ENCODE measurements at places on chromosomes 2 and 18.

- DNase-seq = no peak
Observed at GRCh38 chr2:71814885-71815284, 332.8 kb downstream of the CYP26B1 start.

GRCh38 chr18:69397096-69397495 is 3.6 kb upstream of the DOK6 start:
- DNase-seq = no peak

DNA sequence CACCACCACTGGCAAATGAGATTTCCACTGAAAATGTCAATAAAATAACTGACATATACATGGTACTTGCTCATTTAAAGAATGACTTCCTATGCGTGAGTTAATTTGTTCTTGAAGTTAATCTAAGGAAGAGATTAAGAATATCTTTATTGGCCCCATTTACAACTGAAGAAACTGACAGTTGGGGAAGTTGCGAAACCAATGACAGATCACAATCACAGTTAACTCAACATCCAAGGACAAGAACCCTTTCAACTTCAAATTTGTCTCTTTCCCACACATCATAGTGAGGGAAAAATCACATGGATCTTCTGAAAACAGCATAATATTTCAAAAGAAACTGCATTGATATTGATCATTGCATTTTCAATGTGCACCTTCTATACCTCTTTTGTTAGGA is 565.4 kb downstream of the IRS1 start:
- no peak for DNase-seq

DNA sequence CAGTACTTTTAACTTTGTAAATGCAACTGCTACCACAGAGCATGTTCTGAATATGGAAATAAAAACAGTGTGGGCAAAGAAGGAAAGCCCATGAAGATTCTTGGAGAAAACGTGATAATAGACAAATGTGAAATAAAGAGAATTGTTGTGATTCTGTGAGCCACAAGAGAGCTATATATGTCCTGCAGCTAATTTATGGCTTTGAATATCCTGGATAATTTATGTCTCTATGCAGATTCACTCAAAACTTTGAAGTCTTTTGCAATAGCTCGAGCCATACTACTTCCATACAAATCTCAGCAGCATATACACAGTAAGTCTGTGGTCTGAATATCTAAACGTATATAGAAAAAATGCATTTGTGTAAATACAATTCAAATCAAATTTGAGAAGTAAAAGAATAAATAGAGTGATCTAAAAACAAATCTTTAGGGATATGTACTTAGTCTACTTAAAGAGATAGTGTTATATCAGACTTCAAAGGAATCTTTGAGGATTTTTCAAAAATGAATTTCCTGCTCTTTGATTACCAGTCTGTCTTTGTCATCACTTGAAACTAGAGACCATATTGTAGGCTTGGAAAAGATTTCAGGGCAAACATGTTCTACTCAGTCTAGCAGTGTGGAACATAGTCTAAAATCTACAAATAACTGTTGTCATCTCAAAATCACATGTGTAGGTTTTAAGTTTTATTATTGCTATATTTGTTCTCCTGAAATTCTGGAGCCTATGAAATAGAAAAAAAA is 107.1 kb downstream of the CSRNP3 start:
- no peak for DNase-seq

- DNase-seq = no peak
Observed at GRCh38 chr18:59640721-59641120, 56.5 kb downstream of the CCBE1 start.

DNA sequence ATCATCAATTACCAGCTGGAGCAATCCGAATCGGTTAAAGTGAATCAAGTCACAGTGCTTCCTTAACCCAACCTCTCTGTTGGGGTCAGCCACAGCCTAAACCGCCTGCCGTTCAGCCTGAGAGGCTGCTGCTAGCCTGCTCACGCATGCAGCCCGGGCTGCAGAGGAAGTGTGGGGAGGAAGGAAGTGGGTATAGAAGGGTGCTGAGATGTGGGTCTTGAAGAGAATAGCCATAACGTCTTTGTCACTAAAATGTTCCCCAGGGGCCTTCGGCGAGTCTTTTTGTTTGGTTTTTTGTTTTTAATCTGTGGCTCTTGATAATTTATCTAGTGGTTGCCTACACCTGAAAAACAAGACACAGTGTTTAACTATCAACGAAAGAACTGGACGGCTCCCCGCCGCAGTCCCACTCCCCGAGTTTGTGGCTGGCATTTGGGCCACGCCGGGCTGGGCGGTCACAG is 496 bp upstream of the ITGA4 start:
- DNase-seq = no peak

DNA sequence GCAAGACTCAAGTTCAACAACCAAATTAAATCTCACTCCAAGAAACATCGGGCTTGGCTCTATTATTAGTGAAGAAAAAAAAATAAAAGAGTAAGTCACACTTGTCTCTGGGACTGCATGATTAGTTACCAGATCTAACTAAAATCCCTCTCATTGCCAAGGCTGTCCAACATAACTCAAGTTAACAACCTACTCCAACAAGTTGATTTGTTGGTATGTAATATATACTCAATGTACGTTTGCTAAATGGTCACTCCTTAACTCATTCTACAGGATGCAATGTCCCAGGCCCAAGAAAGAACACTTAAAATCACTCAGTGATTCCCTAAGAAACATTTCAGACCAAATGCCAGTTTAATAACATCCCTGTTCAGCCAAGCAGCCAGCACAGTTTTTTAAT is 95.1 kb downstream of the DYM start:
- no peak for DNase-seq

Data from occipital lobe (tissue), 3 donors.